ENCODE measurements at places on chromosomes 1 and 21. TPM values are rescaled to one million over a fixed set of nuclear protein-coding genes. Genes with fewer than 3 reads are reported as not detected.

ARMH1 gene
- 5.2 TPM for total RNA-seq

PTGFR gene
- total RNA-seq: 3.0 TPM

- DNase-seq: peak; percentile 84
Observed at GRCh38 chr1:1225913-1226312, 5.9 kb downstream of the SDF4 start.

ATP6V1G3 gene
- total RNA-seq: not detected

DNA sequence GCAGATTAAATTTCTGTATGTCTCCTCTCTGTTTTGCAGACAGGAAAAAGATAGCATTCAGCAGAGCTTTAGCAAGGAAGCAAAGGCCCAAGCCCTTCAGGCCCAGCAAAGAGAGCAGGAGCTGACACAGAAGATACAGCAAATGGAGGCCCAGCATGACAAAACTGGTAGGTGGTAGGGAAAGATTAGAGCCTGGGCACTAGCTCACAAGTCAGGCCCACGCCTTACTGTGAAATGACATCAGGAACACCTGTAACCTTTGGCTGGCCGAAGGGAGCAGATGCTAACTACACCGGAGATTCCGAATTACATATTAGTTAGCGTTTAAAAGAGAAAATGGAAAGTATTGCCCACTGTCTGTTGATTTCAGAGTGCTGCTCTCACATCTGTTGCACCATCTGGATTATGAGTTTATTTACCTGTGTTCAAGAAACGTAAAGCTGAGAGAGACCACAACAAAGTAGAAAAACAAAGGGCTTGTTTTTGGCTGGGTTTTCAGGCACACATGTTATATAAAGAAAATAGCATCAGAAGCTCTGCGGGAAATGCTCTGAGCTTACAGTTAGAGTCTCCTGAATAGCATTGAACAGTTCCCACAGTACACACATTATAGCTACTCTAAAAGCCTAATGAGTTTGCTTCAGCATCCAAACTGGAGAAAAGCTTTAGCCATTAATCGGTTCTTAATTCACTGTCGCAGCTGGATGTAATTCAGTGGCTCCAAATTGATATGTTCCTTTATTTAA, 160.0 kb downstream of the SDCCAG8 start:
- DNase-seq: peak; percentile 70

DNA sequence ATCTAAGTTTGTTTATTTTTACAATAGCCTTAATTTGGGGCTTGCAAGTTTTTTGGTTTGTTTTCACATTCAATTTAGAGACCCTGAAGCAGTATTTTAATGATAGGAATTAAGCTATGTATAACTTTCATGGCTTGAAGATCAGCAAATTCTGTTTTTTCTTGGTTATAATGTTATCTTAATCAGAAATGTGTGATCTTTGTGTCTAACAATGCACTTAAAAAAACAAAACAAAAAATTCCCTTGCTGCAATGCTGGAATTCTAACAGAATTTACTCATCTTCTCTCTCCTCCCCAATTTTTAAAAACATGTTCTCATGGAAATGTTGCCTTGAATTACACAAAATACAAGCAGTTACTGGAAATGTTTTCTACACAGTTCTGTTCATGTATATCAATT, 113.1 kb downstream of the OLFML2B start:
- no peak for DNase-seq

GRCh38 chr1:182607566-182607965, 3.4 kb upstream of the RGS16 start:
- DNase-seq: no peak

DNA sequence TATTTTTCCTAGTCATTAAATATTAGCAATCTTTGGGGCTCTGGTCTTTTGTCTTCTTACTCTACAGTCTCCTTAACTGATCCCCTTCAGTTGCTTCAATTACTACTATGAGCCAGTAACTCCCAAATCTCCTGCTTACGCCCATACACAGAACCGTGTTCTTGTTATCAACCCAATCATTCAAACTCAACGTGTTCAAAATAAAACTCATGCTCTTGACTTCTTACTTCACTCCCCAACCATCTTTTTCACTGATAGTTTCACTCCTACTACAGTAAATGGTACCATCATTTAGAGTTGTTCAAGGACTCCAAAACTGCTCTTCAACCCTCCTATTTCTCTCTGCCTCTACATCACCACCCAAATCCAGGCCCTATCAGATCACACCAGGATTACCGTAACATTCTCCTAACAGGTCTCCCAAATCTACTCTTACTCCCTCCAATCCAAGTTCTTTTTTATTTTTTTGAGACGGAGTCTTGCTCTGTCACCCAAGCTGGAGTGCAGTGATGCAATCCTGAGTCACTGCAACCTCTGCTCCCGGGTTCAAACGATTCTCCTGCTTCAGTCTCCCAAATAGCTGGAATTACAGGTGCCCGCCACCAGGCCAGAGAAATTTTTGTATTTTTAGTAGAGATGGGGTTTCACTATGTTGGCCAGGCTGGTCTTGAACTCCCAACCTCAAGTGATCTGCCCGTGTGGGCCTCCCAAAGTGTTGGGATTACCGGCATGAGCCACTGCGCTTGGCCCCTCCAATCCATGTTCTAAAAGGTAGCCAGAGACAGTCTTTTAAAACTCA, 3.0 kb downstream of the YARS1 start:
- no peak for DNase-seq

DNA sequence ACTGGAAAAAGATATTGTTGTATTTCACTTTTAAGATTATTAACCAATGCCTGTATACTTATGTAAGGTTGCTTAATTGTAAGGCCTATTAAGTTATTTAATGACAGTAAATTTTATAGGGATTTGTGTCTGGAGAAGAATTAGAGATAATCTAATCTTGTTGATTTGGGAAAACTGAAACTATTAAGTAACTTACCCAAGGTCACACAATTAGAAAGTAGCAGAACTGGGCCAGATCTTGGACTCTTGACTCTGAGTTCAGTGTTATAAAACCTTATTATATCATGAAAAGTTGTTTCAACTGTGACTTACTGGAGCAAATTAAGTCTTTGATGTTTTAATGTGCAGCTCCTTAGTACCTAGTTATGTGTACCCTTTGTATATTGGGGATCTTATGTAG, 38.5 kb downstream of the CAMTA1 start:
- DNase-seq: no peak

EVI5 gene
- 51.3 TPM for total RNA-seq

GRCh38 chr1:228152918-228153258, 3.2 kb downstream of the GJC2 start:
- no peak for DNase-seq

- DNase-seq: no peak
Observed at GRCh38 chr1:115768549-115768948, at the start of gene CASQ2. TSS of gene CASQ2 (minus strand) at chr1:115768714. CDS start at chr1:115768541, 173 bp downstream.

- DNase-seq: no peak
Observed at GRCh38 chr1:30425046-30425445, 298.3 kb downstream of the MATN1 start.

DNA sequence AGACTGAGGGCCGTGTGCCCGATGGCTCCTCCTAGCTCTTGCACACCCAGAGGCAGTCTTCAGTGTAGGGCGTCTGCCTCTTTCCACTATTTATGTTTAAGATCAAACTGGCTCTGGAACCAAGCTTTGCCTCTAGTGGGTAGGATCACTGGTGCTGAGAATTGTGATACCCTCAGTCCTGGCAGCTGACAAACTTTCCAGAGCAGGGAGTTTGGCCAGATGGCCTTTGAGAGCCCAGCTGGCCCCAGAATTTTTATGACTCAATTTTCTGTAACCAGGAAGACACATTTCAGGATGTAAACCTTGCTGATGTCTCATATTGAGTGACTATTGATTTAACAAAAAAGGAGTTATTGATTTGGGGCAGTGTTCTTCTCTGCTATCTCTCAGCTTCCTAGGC, 6.7 kb downstream of the COQ8A start:
- DNase-seq: peak; percentile 49

- no peak for DNase-seq
Observed at GRCh38 chr1:153356392-153357075, 1.1 kb upstream of the S100A9 start.

DNA sequence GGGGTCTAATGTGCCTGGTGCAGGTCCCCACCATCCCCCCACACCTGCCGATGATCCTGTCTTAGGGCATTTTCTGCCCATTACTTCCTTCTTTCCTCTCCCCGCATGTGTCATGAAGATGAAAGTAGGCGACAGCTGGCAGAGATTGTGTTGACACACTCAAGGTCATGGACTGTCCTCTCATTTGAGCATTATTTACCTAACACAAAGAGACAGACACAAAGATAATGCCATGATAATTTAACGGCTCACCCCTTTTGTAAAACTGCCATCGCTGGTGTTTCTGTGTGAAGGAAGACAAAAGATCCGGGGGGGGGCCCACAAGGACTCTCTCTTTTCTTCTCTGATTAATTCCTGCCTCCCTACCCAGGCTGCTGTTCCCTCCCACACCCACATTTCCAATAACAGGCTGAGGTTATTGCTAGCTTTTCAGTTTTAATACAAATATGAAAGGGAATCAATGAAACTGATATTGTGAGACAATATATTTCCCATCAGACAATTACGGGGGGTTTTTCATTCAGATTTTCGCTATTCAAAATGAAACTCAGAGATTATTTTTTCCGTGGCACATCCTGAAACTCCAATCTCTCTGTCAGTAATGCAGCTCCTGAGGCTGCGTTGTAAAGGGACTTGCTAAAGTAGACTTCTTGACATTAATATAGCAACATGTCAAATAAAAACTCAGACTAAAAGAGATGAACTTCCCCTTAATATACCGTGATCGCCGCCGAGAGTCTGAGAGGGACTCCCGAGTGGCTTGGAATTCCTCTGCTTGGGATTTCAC, 561.1 kb downstream of the NPHP4 start:
- DNase-seq: no peak

- no peak for DNase-seq
Observed at GRCh38 chr1:170556917-170557316, 25.0 kb downstream of the GORAB start.

DNA sequence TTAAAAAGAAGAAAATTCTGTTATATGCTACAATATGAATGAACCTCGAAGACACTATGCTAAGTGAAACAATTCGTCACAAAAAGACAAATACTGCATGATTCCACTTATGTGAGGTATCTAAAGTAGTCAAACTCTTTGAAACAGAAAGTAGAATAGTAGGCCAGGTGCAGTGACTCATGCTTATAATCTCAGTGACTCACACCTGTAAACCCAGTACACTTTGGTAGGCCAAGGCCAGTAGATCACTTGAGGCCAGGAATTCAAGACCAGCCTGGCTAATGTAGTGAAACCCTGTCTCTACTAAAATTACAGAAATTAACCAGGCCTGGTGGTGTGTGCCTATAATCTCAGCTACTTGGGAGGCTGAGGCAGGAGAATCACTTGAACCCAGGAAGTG, 25.7 kb downstream of the EPHA10 start:
- no peak for DNase-seq

GBP4 gene
- total RNA-seq: 0.91 TPM

OR2L5 gene
- total RNA-seq: 2.7 TPM

DNA sequence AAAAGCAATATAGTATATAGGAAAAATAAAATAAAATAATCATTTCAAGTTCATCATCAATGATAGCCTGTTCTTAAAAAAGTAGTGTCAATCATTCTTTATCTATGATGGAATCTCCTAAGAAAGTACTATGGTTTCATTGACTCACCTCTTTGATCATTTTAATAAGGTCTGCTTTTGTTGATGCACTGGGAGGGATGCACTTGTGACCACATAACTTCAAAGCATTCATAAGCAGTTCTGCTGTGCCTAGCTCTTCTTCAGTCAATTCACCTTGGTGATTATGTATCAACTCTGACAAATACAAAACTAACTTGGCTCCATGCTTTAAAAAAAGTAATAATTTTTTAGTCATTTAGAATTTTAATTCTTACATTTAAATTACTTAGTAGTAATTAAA, 84.8 kb upstream of the GNG4 start:
- no peak for DNase-seq

GRCh38 chr1:197126691-197127090, 19.8 kb downstream of the ASPM start:
- no peak for DNase-seq

DDR2 gene
- total RNA-seq: 15.0 TPM

DNA sequence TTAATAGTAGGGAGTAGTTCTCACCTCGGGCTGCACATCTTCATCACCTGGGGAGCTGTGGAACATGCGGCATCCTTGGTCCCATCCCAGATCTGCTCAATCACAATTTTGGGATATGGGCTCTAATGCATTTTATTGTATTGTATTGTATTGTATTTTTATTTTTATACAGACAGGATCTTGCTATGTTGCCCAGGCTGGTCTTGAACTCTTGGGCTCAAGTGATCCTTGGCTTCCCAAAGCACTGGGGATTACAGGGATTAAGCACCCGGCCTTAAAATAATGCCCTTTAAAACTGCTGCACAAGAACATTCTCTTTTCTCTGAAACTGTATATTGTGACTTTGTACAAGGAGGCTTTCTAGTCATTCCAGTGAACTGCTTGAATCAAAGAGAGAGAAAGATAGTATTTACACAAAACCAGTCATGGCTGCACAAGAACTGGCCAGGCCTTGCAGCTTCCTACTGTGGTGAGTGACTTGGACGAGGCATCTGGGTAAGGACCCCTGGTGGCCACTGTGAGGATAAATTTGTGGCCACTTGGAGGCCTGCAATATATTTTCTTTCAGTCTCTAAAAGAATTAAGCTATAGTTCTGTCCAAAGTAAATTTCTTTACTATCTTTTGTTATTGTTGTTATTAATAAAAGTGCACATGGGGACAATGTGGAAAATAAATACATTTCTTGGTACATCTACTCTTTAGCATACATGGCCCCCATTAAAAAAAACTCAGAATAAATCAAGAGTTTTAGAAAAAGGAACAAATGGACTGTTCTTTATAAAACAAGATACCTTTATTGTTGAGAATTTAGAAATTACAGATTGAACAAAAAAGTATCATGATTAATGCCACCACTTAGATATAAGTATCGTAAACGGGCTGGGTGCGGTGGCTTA, 48.0 kb downstream of the TBCE start:
- peak; percentile 26 for DNase-seq

DNA sequence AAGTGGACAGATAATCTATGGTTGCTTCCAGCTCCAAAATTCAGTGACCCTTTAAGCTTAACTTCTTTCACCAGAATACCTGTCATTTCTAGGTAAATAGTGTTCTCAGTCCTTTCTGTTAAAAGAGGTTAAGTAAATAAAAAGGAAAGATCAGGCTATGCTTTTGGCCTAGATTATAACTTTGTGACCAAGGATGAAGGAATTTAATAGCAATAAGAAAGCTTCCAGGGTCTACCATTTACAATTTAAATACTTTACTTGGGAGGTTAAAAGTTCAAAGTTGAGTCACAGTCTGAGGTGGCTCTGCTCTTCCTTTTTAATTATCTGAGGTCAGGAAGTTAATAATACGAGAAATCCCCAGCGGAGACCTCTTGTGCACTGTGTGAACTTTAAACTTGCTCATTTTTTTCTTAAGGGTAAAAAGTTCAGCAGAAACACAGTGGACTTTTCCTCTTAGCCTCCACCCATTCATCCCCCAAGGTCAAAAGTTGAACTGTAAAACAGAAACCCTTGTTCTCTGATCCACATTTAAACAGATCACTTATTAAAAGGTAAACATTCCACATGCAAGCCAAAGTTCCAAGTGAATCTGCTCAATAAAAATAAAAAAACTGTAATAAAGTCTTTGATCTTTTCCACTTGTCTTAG, 187.1 kb downstream of the NRIP1 start:
- DNase-seq: no peak

TGFBR3 gene
- 14.3 TPM for total RNA-seq
